Suprapubic skin (tissue), 4 donors: ENCODE measurements at places on chromosomes 4 and X.

GRCh38 chr4:37977471-37978247 is 17.5 kb downstream of the PTTG2 start:
- H3K4me1 ChIP-seq: peaks cover 21% of the 10 kb centered on the region
- no peaks in the 10 kb centered on the region for H3K27me3 ChIP-seq
- DNase-seq: peak; percentile 81
- peak overlapping the region; percentile 92 for H3K27ac ChIP-seq
- no peaks in the 10 kb centered on the region for H3K36me3 ChIP-seq

- DNase-seq: no peak
- no peaks in the 10 kb centered on the region for H3K36me3 ChIP-seq
- H3K4me3 ChIP-seq: no peak overlapping the region
- peak overlapping the region; percentile 36 for H3K27ac ChIP-seq
Measured at GRCh38 chr4:82601242-82602015, 39.6 kb upstream of the TMEM150C start.

DNA sequence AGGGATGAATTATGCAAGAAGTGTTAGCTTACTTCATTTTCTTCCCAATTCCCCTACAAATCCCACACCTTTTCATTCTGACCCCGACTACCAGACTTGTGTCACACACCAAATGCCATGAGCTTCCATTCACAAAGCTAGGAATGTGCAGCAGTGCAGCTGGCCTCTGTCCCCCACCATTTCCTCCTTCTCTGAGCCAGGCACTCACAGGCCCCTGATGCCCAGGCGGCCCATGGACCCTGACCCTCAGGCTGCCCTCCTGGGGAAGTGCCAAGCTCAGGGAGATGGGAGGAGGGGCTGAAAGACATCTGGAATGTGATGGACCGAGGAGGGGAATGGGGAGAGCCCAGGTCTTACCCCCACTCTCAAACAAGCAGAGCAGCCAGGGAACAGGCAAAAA is 67.0 kb upstream of the BCOR start:
- no peak for DNase-seq
- H3K4me3 ChIP-seq: no peak overlapping the region
- H3K27ac ChIP-seq: no peak overlapping the region
- peaks cover 23% of the 10 kb centered on the region for H3K4me1 ChIP-seq

DNA sequence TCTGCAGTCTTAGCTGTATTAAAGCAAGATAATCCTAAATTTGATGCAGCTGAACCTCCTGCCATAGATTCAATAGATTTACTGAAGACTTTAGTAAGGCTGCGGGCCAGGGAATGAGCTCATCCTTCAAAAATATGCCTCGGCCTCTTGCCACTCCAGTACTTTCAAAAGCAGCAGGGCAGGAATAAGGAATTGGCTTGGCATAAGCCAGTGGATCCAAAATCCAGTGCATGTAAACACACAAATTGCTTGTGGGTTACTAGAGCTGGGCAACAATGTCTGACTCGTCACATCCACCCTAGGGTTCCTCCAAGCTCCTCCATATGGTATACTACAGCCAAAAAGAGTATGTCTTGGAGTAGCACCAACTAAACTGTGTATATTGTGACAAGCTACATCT is 165.0 kb downstream of the AMELX start:
- H3K36me3 ChIP-seq: no peaks in the 10 kb centered on the region
- H3K4me3 ChIP-seq: no peak overlapping the region
- no peaks in the 10 kb centered on the region for H3K27me3 ChIP-seq
- H3K27ac ChIP-seq: no peak overlapping the region
- no peak for DNase-seq

DNA sequence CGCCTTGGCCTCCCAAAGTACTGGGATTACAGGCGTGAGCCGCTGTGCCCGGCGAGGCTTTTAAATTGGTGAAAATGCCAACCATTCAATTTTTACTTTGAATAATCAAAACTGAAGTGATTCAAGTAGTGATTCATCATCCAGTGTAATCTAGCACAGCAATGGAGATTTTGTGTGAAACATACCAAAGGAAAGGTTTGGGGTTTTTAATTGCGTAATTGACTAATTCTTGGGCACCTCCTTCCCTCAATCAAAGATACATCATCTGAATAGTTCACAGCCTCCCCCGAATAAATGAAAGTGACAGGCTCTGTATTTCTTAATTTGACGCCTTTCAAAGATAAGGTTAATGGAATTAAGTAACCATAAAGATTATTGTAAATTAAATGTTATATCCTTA is 69.0 kb downstream of the DMD start:
- no peak overlapping the region for H3K4me3 ChIP-seq
- H3K27me3 ChIP-seq: no peaks in the 10 kb centered on the region
- no peak overlapping the region for H3K27ac ChIP-seq
- no peaks in the 10 kb centered on the region for H3K36me3 ChIP-seq

DNA sequence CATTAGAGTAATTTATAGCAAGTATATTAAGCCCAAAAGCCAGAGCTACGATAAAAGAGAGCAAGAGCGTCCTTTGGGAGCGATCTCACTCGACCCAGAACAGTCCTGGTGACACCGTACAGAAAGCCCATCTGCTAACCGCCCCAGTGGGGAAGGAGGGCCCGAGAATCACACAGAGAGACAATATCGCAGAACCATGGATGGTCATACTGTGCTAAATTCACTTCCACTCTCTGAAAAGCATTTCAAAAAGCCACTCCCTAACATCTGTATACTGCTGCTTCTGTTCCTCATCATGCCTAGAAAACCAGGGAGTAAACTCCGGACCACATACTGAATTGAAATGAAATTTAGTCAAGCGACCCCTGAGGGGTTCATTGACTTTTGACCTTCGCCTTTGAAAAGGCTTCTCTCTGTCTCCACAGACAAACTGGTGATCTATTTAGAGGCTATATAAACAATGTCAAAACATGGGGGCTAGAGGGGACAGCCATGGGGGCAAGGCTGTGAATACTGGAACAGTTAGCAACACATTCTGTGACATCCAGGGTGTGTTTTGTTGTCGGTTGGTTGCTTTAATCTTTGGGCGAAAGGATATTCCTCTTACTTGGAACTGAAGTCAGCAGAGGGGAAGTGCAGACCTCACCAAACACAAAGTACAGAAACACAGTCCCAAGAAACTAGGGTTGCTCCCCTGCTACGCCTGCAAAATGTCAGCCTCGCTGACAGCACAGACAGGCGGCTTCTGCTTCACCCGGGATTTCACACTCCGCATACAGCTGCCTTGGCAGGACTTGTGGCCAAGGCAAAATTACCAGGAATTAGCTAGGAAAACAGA is 129.0 kb upstream of the RASGEF1B start:
- peaks cover 11% of the 10 kb centered on the region for H3K4me1 ChIP-seq
- no peaks in the 10 kb centered on the region for H3K27me3 ChIP-seq
- no peak for DNase-seq
- no peaks in the 10 kb centered on the region for H3K36me3 ChIP-seq
- no peak overlapping the region for H3K4me3 ChIP-seq

- no peaks in the 10 kb centered on the region for H3K27me3 ChIP-seq
- H3K27ac ChIP-seq: no peak overlapping the region
- H3K4me1 ChIP-seq: peaks cover 3% of the 10 kb centered on the region
- no peak for DNase-seq
- no peak overlapping the region for H3K4me3 ChIP-seq
Measured at GRCh38 chr4:1021386-1022050, 10.1 kb downstream of the FGFRL1 start.

GRCh38 chr4:187069398-187069797 is 345.7 kb upstream of the FAT1 start:
- no peak overlapping the region for H3K27ac ChIP-seq
- H3K4me3 ChIP-seq: no peak overlapping the region
- H3K4me1 ChIP-seq: peaks cover 3% of the 10 kb centered on the region
- DNase-seq: no peak

DNA sequence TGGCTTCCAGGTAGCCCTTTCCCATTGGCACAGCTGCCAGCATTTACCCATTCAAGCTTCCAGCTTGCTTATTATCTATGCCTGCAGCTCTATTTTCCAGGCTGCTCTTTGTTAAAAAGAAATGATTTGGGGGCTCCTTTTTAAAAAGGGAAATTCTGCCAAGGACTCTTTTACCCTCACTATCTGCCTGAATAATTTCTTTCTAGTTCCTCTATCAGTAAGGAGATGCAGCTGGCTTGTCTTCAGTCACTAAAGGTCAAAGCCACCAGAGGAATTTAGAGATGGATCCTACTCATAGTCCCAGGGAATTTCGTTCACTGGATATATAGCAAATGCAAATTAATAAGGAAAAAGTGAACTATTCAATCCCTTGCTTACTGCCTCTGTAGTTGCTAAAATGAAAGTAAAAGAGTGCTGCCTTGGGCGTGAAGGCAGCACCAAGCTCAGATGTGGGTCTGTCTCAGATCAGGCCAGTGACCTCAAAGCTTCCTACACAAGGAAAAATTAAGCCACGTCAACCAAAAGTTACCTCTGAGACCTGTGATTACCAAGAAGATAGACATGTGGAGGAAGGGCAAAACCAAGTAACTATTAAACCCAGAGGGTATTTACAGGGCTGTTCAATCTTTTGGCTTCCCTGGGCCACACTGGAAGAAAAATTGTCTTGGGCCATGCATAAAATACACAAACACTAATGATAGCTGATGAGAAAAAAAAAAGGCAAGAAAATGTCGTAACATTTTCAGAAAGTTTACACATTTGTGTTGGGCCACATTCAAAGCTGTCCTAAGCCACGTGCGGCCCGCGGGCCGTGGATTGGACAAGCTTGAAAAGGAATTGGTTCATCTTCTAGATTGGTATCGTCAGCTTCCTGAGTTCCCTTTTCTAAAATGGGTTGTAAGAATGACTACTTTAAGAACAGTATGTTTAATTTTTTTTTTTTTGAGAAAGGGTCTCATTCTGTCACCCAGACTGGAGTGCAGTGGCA is 5.3 kb downstream of the ARSF start:
- DNase-seq: no peak
- H3K27ac ChIP-seq: no peak overlapping the region
- no peak overlapping the region for H3K4me3 ChIP-seq
- H3K36me3 ChIP-seq: no peaks in the 10 kb centered on the region
- no peaks in the 10 kb centered on the region for H3K27me3 ChIP-seq
- no peaks in the 10 kb centered on the region for H3K4me1 ChIP-seq

- no peaks in the 10 kb centered on the region for H3K4me1 ChIP-seq
- no peaks in the 10 kb centered on the region for H3K36me3 ChIP-seq
- H3K27ac ChIP-seq: no peak overlapping the region
- no peak overlapping the region for H3K4me3 ChIP-seq
- no peaks in the 10 kb centered on the region for H3K27me3 ChIP-seq
Measured at GRCh38 chr4:138562544-138562991, 320.4 kb upstream of the SLC7A11 start.

DNA sequence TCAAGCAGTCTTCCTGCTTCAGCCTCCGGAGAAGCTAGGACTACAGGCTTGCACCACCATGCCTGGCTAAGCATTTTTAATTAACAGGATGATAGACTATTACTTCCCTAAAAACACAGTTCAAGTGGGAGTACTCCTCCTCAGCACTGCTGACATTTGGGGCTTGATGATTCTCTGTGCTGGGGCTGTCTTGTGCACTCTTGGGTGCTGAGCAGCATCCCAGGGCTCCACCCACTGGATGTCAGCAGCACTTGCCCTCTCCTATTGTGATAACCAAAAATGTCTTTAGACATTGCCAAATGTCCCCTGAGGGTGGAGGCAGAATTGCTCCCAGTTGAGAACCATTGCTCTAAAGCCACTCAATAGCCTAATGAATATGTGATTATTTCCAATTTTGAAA is 60.4 kb downstream of the CLCN4 start:
- no peak overlapping the region for H3K27ac ChIP-seq
- no peak overlapping the region for H3K4me3 ChIP-seq
- no peaks in the 10 kb centered on the region for H3K4me1 ChIP-seq
- no peaks in the 10 kb centered on the region for H3K27me3 ChIP-seq
- DNase-seq: no peak

DNA sequence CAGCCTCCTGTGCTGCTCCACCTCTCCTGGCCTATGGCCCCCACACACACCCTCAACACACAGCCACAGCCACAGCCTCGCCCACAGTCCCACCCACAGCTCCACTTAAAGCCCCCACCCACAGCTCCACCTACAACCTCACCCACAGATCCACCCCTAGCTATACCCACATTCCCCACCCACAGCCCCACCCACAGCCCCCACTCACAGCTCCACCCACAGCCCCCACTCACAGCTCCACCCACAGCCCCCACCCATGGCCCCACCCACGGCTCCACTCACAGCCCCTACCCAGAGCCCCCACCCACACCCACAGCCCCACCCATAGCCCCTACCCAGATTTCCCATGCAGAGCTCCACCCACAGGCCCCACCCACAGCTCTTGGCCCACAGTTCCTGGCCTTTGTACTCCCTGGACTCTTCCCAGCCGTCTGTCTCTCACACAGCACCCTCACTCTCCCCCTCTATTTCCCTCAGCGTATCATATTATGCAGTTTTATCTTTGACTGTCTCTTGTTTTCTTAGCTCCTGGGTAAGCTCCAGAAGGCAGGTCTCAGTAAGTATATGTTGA is 322.5 kb downstream of the EVC2 start:
- H3K4me1 ChIP-seq: peaks cover 8% of the 10 kb centered on the region
- no peak overlapping the region for H3K4me3 ChIP-seq
- no peak overlapping the region for H3K27ac ChIP-seq

GRCh38 chr4:98784947-98785706 is 126.7 kb upstream of the TSPAN5 start:
- DNase-seq: no peak
- no peaks in the 10 kb centered on the region for H3K27me3 ChIP-seq
- no peaks in the 10 kb centered on the region for H3K36me3 ChIP-seq
- no peak overlapping the region for H3K4me3 ChIP-seq

GRCh38 chrX:73855546-73855945 is 292.5 kb downstream of the CHIC1 start:
- no peaks in the 10 kb centered on the region for H3K36me3 ChIP-seq
- peak; percentile 77 for DNase-seq
- no peaks in the 10 kb centered on the region for H3K27me3 ChIP-seq
- H3K27ac ChIP-seq: no peak overlapping the region
- H3K4me3 ChIP-seq: no peak overlapping the region

- no peaks in the 10 kb centered on the region for H3K27me3 ChIP-seq
- no peak overlapping the region for H3K27ac ChIP-seq
- DNase-seq: no peak
- no peaks in the 10 kb centered on the region for H3K36me3 ChIP-seq
Measured at GRCh38 chr4:69999420-69999819, 3.7 kb downstream of the STATH start.

- DNase-seq: no peak
- no peak overlapping the region for H3K4me3 ChIP-seq
- peaks cover 80% of the 10 kb centered on the region for H3K36me3 ChIP-seq
- peaks cover 73% of the 10 kb centered on the region for H3K4me1 ChIP-seq
Measured at GRCh38 chr4:10091531-10092181, 24.9 kb downstream of the WDR1 start.

GRCh38 chr4:184331268-184331995 is 113.8 kb upstream of the ENPP6 start:
- H3K27ac ChIP-seq: peak overlapping the region; percentile 81
- H3K4me3 ChIP-seq: no peak overlapping the region

GRCh38 chr4:105208561-105208960 is 61.9 kb downstream of the TET2 start:
- no peak for DNase-seq
- no peak overlapping the region for H3K4me3 ChIP-seq
- H3K4me1 ChIP-seq: peaks cover 14% of the 10 kb centered on the region

- H3K4me3 ChIP-seq: no peak overlapping the region
- no peaks in the 10 kb centered on the region for H3K36me3 ChIP-seq
- no peaks in the 10 kb centered on the region for H3K27me3 ChIP-seq
- no peak for DNase-seq
Measured at GRCh38 chr4:102787944-102788343, 27.2 kb upstream of the MANBA start.

GRCh38 chrX:151099001-151099400 is 77.4 kb upstream of the GPR50 start:
- no peaks in the 10 kb centered on the region for H3K36me3 ChIP-seq
- no peaks in the 10 kb centered on the region for H3K4me1 ChIP-seq
- no peaks in the 10 kb centered on the region for H3K27me3 ChIP-seq
- no peak overlapping the region for H3K4me3 ChIP-seq

GRCh38 chrX:54820737-54821136 is 13.2 kb downstream of the MAGED2 start:
- no peaks in the 10 kb centered on the region for H3K27me3 ChIP-seq
- H3K27ac ChIP-seq: no peak overlapping the region
